ENCODE measurements at places on chromosomes 5 and 9. TPM values are rescaled to one million over a fixed set of nuclear protein-coding genes. Genes with fewer than 3 reads are reported as not detected.

DNA sequence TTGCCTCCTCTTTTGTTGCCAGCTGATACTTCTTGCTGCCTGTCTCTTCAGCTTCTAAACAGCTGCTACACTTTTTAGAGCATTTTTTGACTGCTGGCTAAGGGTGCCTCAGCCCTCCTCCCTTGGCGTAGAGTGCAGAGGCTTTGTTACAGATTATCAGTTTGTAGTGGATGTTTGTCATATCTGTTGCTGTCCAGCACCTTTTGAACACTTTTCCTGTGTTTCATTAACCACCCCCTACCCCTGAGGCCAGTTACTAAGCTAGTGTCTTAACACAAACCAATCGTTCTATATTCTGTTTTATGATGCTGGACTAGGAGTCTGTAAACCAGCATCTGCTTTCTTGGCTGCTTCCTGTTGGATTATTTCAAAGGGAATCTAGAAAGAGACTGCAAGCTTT lies 441.5 kb downstream of the DNAH5 start:
- H3K4me3 ChIP-seq: no peak overlapping the region
- no peaks in the 10 kb centered on the region for H3K36me3 ChIP-seq
- no peaks in the 10 kb centered on the region for H3K27me3 ChIP-seq
- no peaks in the 10 kb centered on the region for H3K4me1 ChIP-seq
- H3K27ac ChIP-seq: no peak overlapping the region

P4HA2 gene
- 18.7 TPM for total RNA-seq

- no peak overlapping the region for H3K4me3 ChIP-seq
- no peaks in the 10 kb centered on the region for H3K4me1 ChIP-seq
- DNase-seq: no peak
- H3K36me3 ChIP-seq: no peaks in the 10 kb centered on the region
Measured at GRCh38 chr5:56594792-56595191, 220.6 kb upstream of the MAP3K1 start.

- no peaks in the 10 kb centered on the region for H3K4me1 ChIP-seq
- H3K27ac ChIP-seq: no peak overlapping the region
- no peaks in the 10 kb centered on the region for H3K36me3 ChIP-seq
- no peak for DNase-seq
- H3K27me3 ChIP-seq: no peaks in the 10 kb centered on the region
Measured at GRCh38 chr9:32906213-32906612, 95.2 kb downstream of the APTX start.

GRCh38 chr5:96235008-96235910 lies 197.8 kb downstream of the PCSK1 start:
- no peaks in the 10 kb centered on the region for H3K36me3 ChIP-seq
- peak overlapping the region; percentile 54 for H3K27ac ChIP-seq
- no peaks in the 10 kb centered on the region for H3K27me3 ChIP-seq
- DNase-seq: no peak

DNA sequence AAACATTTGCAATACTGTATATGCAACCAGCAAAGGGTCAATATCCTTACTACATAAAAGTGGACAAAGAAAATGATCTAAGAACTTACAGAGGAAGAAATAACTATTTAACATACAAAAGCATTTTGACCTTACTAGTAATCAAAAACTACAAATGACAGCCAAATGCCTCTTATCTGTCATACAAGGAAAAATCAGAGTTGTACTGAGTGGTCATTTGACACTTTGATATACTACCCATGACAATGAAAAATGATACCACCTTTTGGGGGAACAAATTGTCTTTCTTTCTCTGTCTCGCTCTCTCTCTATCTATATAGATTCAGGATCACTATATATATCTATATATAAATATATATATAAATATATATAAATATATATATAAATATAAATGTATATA lies 50.4 kb upstream of the ZSWIM6 start:
- DNase-seq: no peak
- H3K27ac ChIP-seq: no peak overlapping the region
- no peaks in the 10 kb centered on the region for H3K36me3 ChIP-seq
- no peak overlapping the region for H3K4me3 ChIP-seq
- no peaks in the 10 kb centered on the region for H3K27me3 ChIP-seq

DNA sequence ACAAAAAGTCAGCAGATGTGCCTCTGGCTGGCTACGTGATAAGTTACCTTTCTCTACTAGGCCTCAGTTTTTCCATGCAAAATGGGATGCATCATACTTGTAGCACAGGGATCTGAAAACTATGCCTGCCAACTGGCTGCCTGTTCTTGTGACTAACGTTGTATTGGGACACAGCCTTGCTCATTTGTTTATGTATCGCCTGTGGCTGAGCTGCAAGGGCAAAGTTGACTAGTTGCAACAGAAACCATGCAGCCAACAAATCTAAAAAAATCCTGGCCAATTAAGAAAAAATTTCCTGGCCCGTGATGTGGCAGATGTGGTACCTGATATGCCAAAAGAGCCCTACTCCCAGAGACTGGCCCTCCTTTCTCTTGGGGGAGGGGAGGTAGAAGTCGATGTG lies 131.3 kb downstream of the SEC61B start:
- H3K4me1 ChIP-seq: no peaks in the 10 kb centered on the region
- DNase-seq: no peak
- H3K4me3 ChIP-seq: no peak overlapping the region
- H3K27ac ChIP-seq: no peak overlapping the region
- no peaks in the 10 kb centered on the region for H3K36me3 ChIP-seq

DNA sequence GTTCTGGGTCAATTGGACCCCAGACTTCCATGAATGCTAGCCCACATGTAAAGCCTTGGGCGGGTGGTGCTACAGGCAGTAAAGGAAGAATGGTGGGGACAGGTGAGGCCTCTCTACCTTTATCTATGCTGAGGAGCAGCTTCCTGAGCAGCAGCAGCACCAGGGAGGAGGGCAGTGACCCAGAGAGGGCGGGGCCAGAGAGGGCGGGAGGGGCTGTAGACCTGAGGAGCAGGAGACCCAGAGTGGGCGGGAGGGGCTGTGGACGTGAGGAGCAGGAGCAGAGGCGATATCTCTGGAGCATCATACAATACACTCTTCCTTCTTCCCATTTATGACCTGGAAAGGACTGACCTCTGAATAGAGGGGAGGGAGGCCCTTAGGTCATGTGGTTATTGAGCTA lies 165.9 kb downstream of the MTRR start:
- no peaks in the 10 kb centered on the region for H3K4me1 ChIP-seq
- H3K36me3 ChIP-seq: no peaks in the 10 kb centered on the region

DNA sequence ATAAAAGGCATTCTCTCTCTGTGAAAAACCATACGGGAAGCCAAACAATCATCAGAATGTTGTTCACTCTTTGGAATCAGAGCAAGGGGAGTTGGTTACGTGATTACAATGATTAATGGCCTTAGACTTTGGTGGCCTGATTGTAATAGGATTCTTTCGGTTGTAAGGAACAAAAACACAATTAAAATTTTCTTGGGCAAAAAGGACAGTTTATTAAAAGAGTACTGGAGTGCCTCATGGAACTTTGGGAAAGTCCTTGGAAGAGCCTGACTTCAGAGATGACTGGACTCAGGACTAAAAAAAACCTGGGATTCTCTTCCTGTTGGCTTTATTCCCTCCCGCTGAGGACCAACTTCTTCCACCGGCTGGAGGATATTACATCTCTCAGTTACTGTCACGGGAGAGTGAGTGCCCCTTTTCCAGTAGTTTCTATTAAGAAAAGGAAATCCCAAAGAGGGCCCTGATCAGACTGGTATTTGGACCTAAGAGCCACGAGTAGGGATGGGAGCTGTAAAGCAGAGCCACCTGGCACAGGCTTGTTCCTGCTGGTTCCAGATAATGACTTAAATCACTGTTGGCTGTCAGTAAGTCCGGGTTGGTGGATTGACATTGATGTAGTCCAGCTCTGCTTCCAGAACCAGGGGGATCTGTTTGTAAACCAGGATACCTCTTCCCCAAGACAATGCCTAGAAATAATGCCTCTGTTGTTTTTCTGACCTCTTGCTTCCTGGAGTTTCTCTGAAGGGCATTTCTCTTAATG lies 53.9 kb downstream of the CFAP95 start:
- DNase-seq: peak; percentile 14
- H3K27me3 ChIP-seq: no peaks in the 10 kb centered on the region
- no peaks in the 10 kb centered on the region for H3K36me3 ChIP-seq
- H3K4me3 ChIP-seq: no peak overlapping the region

GRCh38 chr9:126128494-126129142 lies 198.0 kb upstream of the MVB12B start:
- no peak for DNase-seq
- H3K27ac ChIP-seq: no peak overlapping the region
- H3K27me3 ChIP-seq: no peaks in the 10 kb centered on the region
- H3K36me3 ChIP-seq: no peaks in the 10 kb centered on the region
- no peaks in the 10 kb centered on the region for H3K4me1 ChIP-seq
- H3K4me3 ChIP-seq: no peak overlapping the region

- H3K4me1 ChIP-seq: no peaks in the 10 kb centered on the region
- no peak for DNase-seq
- H3K27me3 ChIP-seq: no peaks in the 10 kb centered on the region
- no peaks in the 10 kb centered on the region for H3K36me3 ChIP-seq
Measured at GRCh38 chr9:119074017-119074416, 295.2 kb downstream of the BRINP1 start.

GRCh38 chr9:123825342-123826060 lies 104.4 kb downstream of the DENND1A start:
- H3K36me3 ChIP-seq: no peaks in the 10 kb centered on the region
- no peaks in the 10 kb centered on the region for H3K27me3 ChIP-seq
- no peak overlapping the region for H3K27ac ChIP-seq

- peak overlapping the region; percentile 96 for H3K27ac ChIP-seq
- H3K27me3 ChIP-seq: no peaks in the 10 kb centered on the region
- no peaks in the 10 kb centered on the region for H3K36me3 ChIP-seq
- H3K4me3 ChIP-seq: no peak overlapping the region
- H3K4me1 ChIP-seq: peaks cover 69% of the 10 kb centered on the region
- DNase-seq: no peak
Measured at GRCh38 chr9:70485273-70485858, 70.9 kb upstream of the KLF9 start.

DNA sequence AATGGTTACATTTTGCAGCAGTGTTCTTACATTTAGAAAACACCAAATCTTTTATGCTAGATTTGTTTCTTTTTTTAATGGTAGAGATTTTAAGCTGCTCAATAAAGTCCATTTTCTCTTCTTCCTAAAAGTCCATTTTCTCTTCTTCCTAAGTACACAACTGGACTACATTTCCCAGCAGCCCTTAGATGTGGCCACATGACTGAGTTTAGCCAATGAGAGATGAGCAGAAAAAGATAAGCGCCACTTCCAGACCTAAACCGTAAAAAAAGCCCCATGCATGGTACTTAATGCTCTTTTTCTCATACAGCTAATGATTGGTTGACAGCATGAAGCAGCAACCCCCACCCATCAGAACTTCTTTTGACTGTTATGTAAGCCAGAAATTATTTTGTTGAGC lies 206.7 kb downstream of the FAM114A2 start:
- DNase-seq: peak; percentile 34
- H3K27ac ChIP-seq: no peak overlapping the region
- no peaks in the 10 kb centered on the region for H3K36me3 ChIP-seq
- no peak overlapping the region for H3K4me3 ChIP-seq
- no peaks in the 10 kb centered on the region for H3K4me1 ChIP-seq
- no peaks in the 10 kb centered on the region for H3K27me3 ChIP-seq

RASGRF2 gene
- 3.5 TPM for total RNA-seq

GRCh38 chr5:125175348-125176004 lies 429.0 kb upstream of the ZNF608 start:
- no peak overlapping the region for H3K27ac ChIP-seq
- H3K36me3 ChIP-seq: no peaks in the 10 kb centered on the region
- no peak for DNase-seq
- no peak overlapping the region for H3K4me3 ChIP-seq

DNA sequence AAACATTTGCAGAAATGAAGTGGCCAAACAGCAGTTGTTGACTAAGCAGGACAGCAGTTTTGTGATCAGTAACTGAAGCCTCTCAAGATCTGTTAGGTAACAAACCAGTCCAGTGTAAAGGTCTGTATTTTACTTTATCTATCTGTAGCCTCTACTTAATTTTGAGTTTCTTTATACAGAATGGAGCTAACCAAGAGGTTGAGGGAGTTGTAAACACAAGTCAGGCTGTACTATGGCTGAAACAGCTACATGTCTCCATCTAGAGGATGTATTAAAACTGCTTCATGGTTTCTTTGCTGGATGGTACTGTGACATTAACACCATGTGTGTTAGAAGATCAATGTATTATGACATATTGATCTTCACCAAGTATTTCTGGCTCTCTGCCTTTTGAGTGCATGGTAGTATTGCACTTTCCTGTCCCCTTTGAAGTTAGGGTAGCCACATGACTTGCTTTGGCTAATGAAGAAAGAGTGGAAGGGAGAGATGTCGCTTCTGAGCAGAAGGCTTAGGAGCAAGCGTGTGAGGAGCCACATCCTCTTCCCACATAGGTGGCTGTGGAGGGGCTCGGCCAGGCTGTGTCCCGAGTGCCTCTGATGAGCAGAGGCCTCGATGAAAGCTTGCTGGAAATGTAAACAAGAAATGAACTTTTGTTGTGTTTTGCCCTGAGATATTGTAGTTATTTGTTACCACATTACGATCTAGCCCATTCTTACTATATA lies 105.6 kb upstream of the PCA3 start:
- no peaks in the 10 kb centered on the region for H3K27me3 ChIP-seq
- no peak for DNase-seq

NMUR2 gene
- 0.37 TPM for total RNA-seq

GDNF gene
- total RNA-seq: 1.1 TPM

GRCh38 chr5:172541773-172542136 lies 87.4 kb upstream of the SH3PXD2B start:
- no peak overlapping the region for H3K4me3 ChIP-seq
- no peaks in the 10 kb centered on the region for H3K4me1 ChIP-seq
- DNase-seq: no peak
- H3K27ac ChIP-seq: no peak overlapping the region
- H3K36me3 ChIP-seq: no peaks in the 10 kb centered on the region

GRCh38 chr5:141637123-141637766 lies 448 bp downstream of the RELL2 start:
- peaks cover 54% of the 10 kb centered on the region for H3K4me1 ChIP-seq
- H3K27ac ChIP-seq: peak overlapping the region; percentile 42
- no peaks in the 10 kb centered on the region for H3K27me3 ChIP-seq
- H3K36me3 ChIP-seq: peaks cover 25% of the 10 kb centered on the region
- peak overlapping the region; percentile 90 for H3K4me3 ChIP-seq

GMCL2 gene
- total RNA-seq: not detected

C9orf50 gene
- total RNA-seq: not detected

FTMT gene
- not detected for total RNA-seq

SPATA6L gene
- total RNA-seq: 16.5 TPM

- no peaks in the 10 kb centered on the region for H3K27me3 ChIP-seq
- H3K27ac ChIP-seq: no peak overlapping the region
- H3K36me3 ChIP-seq: no peaks in the 10 kb centered on the region
- H3K4me3 ChIP-seq: no peak overlapping the region
- no peak for DNase-seq
- peaks cover 2% of the 10 kb centered on the region for H3K4me1 ChIP-seq
Measured at GRCh38 chr9:89743573-89744254, 138.9 kb downstream of the GADD45G start.
